ENCODE measurements at places on chromosomes 3 and 15.

DNA sequence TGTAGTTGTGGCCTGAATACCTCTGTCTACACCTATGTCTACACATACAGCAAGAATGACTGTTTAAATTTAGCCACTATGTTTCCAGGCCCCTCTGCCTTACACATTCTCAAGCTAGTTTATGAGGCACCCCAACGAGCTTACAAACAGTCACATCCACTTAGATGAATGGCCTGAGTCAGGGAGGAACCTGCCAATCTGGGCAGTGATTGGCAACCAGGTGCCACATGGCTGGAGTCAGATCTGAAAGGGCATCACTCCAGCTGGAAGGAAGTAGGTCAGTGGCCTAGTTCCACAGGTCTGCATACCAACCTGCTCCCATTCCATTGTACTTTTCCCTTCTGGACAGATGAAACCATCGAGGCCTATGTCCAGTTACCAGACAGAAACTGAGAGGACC is 136.3 kb downstream of the FOXP1 start:
- DNase-seq = no peak

DNA sequence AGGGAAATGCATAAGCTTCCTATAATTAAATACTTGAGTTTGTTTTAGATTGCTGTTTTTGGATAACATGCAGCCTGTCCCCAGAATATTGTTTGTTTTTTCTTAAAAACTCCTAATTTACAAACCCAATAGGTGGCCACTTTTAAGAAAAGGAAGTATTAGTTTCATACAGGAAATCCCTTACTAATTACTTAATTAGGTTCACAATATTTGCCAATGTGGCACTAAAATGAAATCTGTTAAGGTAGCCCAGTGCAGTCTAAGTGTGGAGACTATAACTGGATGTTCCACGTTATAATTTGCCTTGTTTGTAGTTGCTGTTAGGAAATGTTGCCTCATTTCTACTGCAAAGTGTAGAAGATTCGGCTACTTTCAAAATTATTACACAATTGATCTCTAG is 195.8 kb downstream of the BBX start:
- DNase-seq = no peak

- DNase-seq = no peak
Observed at GRCh38 chr3:56342475-56342874, 125.8 kb downstream of the ERC2 start.

DNA sequence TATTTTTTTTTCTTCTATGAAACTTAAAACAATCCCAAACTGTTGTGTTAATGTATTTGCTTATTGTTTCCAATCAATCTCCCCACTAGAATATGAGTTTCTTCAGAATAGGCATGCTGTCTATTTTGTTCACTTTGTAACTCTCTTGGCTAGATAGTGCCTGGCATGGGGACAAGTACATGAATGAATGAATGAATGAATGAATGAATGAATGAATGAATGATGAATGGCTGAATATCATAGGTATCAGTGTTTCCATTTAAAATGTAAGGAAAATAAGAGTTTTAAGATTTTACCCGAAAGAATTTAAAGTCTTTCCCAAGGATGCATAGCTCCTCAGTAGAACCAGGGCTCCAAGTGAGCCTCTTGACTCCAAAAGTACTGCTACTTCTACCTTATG is 294.9 kb upstream of the GADL1 start:
- no peak for DNase-seq
